Stimulated activated CD8-positive, alpha-beta memory T cell treated with anti-CD3 and anti-CD28 coated beads, Interleukin-4, amount 100 ng/mL, for 4 hours (primary cell): ENCODE measurements at places on chromosomes 1 and 21.
A peak's percentile ranks its signal among the peaks of the same experiment; 100 is the strongest.

- no peak for DNase-seq
Observed at GRCh38 chr1:93579891-93580290, 101.7 kb downstream of the BCAR3 start.

DNA sequence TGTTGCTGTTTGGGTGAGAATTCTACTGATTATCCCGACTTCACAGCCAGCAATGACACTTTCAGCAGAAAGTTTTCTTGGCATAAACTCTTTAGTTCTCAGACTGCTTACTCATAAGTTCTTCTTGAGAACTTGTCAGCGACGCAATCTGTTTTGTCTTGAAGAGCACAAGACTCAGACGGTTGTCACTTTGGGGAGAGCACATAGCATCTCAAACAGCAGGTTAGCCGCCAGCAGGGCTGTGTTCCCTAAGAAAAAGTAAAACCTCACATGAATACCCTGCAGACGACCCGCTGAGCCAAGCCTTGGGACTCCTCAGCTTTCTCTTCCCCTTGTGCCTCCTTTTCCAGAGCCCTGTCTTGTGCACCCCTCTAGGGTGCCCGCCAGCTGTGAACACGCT, 11.4 kb downstream of the AGMAT start:
- no peak for DNase-seq

DNA sequence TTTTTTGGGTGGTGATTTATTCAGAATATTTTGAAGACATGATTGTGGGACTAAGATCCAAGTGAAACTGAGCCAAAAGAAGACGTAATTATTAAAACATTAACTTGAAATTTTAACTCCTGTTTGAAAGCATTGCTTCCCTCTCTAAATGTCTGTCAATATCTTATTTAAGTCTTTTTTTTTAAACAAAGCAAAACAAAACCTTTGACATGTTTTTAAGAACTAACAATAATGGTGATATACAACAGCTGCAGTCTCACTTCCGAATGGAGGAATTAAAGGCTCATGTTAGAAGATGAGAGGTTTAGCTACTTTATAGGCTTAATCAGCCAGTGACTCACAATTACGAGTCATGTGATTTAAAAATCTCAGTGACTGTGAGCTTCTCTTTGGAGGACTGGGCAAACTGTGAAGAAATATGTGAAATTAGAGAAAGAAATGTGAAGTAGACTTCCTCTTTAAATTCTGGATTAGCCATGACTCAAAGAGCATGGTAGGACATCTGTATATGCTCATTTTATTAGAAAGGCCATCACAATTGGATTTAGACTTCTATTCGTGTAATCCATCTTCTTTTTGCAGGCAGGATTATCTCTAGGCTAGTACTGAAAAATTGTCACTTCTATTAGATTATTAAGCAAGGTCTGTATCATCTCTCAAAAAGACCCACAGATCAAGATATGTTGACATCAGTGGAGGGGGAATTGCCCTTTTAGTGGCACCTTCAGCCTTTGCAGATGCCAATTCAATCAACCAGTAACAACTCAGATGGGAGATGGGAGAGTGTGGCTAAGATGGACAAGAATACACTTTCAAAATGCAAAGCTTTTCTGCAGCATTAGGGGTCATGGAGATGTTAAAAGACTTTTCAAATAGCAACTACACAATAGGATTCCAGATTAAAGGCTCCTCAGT, 28.7 kb downstream of the KCNA3 start:
- DNase-seq = no peak

DNA sequence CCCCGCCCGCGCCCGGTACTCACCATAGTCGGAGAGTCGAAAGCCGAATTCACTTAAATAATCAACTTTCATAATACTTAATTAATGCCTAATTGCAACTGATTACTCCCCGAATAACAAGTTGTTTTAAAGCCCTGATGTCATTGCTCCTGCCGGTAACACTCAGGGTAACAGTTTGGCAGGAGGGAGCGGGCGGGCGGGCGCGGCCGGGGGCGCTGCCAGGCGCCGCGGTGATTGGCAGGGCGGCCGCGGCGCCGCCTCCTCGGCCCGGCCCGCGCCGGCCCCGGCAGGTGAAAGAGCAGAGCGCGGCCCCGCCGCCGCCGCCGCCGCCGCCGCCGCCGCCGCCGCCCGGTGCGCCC, 102.2 kb downstream of the CASZ1 start:
- DNase-seq = peak; percentile 40

DNA sequence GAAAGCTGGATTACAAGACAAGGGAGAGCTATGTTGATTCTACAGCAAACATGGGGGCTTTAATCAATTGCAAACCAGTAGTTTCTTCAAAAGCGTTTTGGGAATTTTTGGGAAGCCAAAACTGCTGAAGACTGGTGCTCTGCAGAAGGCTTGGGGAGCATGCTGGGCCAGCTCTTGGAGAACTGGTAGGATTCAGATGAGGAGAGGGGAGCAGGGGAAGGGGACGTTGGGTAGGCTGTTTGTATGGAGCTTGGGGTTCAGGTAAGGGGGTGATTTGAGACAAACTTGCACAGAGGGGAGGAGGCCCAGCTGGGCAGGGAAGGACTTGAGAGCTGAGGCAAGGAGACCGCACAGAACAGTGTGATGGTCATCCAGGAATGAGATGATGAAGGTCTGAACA, 2.6 kb upstream of the MYOG start:
- no peak for DNase-seq

DNA sequence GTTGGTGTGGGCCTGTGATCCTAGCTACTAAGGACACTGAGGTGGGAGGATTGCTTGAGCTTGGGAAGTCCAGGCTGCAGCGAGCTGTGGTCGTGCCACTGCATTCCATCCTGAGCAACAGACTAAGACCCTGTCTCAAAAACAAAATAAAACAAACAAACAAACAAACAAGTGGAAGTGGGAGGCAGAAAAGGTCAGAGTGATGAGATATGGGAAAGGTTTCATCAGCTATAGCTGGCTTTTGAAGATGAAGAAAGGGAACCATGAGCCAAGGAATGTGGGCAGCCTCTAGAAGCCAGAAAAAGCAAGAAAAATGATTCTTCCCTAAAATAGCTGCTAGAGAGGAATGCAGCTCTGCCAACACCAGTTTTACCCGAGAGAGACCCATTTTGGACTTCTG, 10.6 kb upstream of the NUCKS1 start:
- DNase-seq = no peak

DNA sequence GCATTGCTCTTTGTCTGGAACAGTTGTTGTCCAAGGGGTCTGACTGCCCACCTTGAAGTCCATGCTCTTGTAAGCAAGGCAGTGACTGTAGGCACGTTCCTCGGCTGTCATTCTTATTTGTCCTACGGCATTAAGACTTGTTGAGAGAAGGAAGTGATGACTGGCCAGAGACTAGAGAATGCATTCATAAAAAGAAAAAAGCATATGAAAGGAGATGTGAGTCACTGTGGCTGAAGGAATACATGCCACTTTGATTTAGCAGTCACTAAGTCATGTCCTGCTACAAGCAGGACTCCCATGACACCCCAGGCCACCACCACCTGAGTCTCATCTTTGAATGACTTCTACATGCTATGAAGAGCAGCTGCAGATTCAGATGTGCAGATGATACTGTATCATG, 50.5 kb downstream of the CNN3 start:
- no peak for DNase-seq

- DNase-seq = no peak
Observed at GRCh38 chr1:38578271-38578951, 281.2 kb downstream of the RRAGC start.

DNA sequence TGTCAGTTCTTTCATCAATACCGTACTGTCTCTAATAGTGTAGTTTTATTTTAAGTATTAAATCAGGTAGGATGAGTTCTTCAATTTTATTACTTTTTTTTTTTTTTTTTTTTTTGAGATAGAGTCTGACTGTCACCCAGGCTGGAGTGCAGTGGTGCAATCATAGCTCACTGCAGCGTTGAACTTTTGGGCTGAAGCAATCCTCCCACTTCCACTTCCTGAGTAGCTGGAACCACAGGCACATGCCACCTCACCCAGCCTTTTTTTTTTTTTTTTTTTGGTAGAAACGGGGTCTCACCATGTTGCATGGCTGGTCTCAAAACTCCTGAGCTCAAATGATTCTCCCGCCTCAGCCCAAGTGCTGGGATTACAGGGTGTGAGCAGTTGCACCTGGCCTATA, 44.3 kb downstream of the INAVA start:
- no peak for DNase-seq

- DNase-seq = no peak
Observed at GRCh38 chr1:80249699-80250098, 1243.2 kb upstream of the ADGRL4 start.

DNA sequence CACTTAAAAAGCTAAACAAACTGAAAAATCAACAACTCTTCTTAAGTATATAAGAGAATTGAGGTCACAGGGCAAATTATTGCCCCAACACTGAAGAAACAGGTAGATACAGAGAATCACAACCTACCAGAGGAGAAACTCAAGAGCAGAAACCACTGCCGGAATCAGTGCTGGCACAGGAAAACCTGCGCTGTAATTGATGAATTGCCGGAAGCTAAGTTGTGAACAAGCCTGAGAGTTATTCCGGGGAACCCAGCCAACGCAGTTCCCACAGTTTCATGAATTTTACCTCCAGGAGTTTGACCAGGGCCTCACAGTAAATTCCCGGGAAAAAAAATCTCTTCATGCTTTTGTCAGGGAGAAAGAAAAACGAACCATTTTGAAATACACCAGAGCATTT, 657.1 kb upstream of the BRINP3 start:
- no peak for DNase-seq
